ENCODE measurements at places on chromosomes 7 and 10.

DNA sequence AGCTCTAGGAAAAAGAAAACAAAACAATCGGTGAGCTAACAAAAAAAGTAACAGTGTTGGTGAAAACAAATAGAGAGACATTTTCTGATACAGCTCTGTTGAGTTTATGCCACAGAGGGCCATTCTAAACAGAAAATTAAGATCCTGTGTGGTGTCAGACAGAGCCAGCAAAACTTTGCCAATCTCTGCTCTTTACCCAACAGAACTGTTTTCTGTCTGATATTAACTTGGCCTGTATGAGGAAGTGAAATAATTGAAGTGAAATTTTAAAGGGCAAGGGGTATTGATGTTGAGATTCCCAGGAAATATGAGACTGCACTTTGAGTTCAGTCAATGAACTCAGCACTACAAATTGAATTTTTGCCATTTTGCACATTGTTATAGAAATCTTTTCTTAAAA is 101.0 kb downstream of the AOAH start:
- no peak for DNase-seq

GRCh38 chr7:71348821-71349681 is 217.1 kb downstream of the GALNT17 start:
- no peak for DNase-seq

- DNase-seq, result no peak
These were observed 797 bp upstream of the NKX2-3 start for GRCh38 chr10:99531696-99532593.

DNA sequence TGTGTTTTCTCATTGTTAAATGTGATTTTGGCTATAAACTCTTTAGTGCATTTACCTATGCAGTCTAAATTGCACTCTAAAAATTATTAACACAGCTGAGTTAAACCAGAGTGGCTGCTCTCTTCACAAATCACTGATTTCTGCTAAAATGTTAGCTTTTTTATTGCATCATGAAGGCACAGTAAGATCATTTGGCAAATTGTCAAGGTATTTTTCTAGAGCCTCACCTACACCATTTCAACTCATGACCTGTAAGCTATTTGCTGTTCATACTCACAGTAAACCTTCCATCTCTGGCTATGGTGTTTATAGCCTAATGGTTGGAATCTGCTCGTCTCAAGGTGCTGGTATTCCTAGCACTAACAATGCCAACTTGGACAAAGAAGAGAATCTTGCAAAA is 25.7 kb downstream of the NDUFB2 start:
- no peak for DNase-seq

DNA sequence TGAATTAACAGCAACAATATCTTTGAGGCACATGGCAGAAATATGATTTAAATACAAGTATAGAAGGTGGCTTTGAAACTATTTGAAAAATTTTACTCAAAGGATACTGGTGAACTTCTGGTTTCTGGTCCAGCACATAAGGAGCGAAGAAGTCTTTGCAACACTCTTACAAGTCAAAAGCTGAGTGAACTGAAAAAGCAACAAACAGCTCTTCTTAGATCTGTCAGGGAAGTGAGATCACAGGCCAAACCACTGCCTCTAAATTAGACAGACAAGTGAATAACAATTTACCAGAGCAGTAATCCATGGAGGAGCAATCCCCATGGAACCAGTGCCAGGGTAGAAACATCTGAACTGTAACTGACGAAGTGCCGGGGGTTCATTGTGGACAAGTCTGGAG is 9.6 kb upstream of the VWC2 start:
- no peak for DNase-seq

GRCh38 chr10:110525349-110526260 is 27.9 kb downstream of the DUSP5 start:
- DNase-seq, result no peak

- peak; percentile 98 for DNase-seq
These were observed 59.5 kb downstream of the TMEM130 start for GRCh38 chr7:98810153-98810802.

DNA sequence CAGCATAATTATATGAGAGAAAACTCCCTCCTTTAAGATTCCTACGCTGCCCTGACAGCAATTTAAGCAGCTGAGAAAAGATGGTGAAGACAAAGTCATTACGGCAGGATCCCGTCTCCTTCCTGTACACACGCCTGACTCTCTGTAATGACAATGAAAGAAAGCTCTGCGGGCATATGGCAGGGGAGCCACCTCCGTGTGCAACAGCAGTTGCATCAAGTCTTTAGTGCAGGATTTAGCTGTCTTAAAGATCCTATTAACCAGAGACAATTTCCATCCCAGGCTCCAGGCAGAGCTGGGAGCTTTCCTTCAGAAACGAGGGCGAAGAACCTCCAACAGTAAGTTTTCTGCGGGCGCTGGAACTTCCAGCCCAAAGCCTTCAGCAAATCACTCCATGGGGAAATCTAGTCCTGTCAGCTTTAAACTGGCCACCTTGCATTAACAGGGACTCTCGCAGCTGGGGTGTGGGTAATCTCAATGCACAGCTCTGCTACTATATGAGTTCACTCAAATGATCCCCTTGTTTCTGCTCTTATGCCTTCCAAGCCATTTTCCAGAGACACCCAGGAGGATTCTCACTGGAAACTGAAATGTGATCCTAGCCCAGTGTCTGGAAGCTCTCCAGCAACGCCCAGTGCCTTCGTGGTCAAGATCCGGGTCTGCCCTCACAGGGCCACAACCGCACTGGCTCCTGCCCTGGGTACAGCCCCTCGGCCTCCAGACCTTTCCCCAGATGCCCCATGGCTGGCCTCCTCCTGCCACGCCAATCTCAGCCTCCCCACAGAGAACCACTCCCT is 74.9 kb downstream of the CTBP2 start:
- DNase-seq, result no peak

DNA sequence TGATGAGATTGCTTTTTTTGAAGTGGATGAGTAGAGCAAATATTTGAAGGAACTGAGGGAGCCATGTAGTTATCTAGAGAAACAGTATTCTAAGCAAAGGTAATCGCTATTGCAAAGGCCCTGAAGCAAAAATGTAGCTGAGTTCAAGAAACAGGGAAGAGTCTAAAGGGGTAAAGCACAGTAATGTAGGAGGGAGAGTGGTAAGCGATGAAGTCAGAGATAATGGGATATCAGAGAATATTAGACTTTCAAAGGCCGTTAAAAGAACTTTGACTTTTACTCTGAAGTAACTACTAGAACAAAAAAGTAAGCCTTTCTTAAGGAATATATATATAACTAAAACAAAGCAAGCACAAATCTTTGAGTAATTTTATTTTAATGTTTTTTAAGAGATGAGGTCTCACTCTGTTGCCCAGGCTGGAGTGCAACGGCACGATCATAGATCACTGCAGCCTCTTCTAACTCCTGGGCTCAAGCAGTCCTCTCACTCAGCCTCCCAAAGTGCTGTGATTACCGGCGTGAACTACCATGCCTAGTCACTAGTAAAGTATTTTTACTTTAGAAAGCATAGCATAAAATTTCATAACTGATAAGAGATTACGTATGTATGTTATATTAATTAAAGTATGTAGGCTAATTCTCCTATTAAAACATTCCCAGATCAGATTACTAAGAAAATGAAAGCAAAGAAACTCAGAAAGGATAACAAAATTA is 61.7 kb upstream of the OIT3 start:
- DNase-seq, result no peak

GRCh38 chr10:13955409-13956068 is 368.8 kb downstream of the PRPF18 start:
- no peak for DNase-seq

- DNase-seq, result no peak
These were observed 113.5 kb downstream of the MBL2 start for GRCh38 chr10:52659085-52659484.

DNA sequence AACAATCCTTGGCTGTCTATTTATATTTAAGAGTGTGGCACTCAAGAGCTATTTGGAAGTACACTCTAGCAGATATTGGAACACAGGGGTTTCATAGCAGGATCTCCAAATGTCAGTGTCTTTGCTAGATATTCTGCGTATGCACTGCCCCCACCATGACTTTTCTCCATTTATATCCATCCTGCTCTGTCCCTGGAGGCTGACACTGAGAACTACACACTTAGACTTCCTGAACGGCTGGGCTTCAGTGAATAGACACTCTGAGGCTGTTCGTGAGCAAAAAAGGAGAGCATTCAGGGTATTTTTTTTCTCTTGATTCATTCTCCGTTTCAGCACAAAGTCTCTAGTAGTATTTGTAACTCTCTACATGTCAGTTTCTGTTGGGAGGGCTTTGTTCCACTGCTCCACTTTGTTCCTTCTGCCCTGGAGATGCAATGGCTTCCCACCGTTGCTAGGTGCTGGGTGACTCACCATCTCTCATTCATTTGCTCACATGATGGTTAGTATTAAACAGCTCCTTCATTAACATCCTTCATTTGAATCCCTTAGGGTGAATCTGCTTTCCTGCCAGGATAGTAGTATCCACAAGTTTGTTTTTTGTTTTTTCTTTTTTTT is 155.9 kb upstream of the SLC13A1 start:
- no peak for DNase-seq

- no peak for DNase-seq
These were observed 225.1 kb downstream of the GATA3 start for GRCh38 chr10:8279598-8279997.

- no peak for DNase-seq
These were observed 91.2 kb upstream of the PLPP4 start for GRCh38 chr10:120365872-120366271.

GRCh38 chr10:35276889-35277288 is 59.4 kb upstream of the CCNY start:
- no peak for DNase-seq

DNA sequence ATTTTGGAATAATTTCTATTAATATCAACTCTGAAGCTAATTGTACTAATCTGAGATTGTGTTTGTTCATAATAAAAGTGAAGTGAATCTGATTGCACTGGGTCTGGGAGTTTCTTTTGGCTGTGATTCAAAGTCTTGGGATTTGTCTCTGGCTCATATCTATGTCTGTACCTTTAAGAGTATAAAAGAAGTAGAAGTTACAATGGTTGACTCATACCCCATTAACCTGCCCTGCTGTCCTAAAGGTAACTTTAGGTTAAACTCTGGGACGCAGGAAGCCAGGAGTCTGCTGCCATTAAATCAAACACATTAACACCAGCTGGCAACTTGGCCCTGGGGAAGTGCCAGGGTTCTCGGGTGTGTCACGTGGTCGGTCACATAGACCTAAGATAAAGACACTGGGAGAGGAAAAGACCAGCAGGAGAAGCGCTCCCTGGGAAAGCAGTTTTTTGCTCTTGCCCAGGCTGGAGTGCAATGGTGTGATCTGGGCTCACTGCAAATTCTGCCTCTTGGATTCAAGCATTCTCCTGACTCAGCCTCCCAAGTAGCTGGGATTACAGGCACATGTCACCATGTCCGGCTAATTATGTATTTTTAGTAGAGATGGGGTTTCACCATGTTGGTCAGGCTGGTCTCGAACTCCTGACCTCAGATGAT is 17.8 kb downstream of the SCD start:
- DNase-seq, result peak; percentile 55

All from NCI-H1694 (cell line).